ENCODE measurements at places on chromosomes 4 and X.

DNA sequence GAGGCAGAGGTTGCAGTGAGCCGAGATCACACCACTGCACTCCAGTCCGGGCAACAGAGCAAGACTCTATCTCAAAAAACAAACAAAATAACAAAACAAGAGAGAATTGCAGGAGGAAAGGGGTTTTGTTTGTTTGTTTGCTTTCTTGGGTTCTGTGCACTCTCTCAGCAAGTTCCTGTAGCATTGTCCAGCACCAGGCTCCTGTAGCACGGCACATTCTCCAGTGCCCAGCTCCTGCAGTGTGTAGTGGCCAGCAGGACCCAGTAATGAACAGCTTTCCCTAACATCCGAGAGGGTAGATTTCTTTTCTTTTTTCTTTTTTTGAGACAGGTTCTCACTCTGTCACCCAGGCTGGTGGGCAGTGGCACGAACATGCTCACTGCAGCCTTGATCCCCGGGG, 60.5 kb upstream of the USP9X start:
- DNase-seq = no peak

- DNase-seq = no peak
Measured at GRCh38 chr4:106595906-106596305, 227.3 kb upstream of the GIMD1 start.

GRCh38 chrX:136759968-136760367, 20.8 kb downstream of the ARHGEF6 start:
- DNase-seq = no peak

DNA sequence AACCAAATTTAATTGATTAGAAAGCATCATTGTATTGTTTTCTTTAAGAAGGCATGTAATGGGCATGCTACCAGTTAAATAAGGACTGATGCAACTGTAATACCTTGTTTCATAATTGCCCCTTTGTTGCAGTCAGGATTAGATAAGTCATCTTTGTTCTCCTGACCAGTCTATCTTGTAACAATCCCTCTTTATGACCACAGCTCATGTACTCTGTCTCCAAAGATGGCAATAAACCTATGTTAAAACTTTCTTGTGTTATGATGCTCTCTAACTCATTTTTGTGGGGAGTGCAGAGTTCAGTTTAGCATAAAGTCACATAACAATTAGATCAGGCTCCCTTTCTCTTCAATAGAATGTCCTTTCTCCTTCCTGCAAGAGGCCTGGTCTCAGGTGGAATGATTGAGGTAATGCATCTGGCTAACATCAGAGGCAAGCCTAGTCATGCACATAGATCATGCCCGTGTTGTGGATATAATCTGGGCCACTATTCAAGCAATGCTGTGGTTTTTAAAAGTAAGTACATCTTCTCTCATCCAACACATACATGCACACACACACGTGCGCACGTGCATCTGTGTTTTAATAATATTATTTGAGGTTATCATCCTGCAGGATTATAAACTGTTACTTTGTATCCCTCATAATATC, 45.6 kb downstream of the TMEM154 start:
- no peak for DNase-seq

DNA sequence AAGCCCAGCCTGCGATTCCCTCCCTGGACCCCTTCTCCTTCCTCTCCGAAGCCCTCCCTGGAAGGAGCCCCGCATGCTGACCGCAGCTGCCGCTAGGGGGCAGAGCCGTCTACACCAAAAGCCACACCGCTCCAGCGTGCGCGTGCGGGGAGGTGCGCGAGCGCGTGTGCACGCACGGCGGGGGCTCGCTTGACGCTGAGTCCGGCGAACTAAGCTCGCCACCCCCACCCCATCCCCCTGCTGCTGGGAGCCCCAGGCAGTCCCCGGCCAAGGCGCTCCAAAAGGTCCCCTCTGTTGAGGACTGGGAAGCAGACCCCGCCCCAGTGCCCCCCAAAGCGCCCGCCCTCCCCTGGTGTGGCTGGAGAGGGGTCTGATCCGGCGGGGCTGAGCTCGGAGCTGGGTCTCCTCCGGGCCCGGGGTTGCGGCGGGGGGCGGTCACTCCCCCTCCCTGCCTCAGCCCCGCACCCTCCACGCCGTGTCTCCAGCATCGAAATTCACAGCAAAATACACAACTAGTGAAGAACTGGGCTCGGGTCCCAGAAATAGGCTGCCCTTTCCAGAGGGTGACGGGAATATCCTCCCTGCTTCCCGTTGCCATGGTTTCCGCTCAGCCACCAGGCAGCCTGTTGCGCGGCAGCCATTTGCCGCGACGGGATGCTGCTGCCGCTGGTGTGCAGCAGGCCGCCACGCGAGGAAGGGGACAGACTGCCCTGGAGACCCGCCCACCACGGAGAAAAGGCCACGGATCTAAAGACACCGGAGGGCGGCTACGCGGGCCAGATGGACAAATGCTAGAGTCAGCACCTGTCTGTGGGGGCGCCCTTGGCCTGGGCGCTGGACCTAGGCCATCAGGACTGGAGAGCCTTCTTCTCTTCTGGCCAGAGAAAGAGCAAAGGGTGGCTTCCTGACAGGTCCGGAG, 11.2 kb upstream of the CCNQ start:
- peak; percentile 52 for DNase-seq

GRCh38 chrX:44003975-44004374, 30.8 kb upstream of the NDP start:
- no peak for DNase-seq

DNA sequence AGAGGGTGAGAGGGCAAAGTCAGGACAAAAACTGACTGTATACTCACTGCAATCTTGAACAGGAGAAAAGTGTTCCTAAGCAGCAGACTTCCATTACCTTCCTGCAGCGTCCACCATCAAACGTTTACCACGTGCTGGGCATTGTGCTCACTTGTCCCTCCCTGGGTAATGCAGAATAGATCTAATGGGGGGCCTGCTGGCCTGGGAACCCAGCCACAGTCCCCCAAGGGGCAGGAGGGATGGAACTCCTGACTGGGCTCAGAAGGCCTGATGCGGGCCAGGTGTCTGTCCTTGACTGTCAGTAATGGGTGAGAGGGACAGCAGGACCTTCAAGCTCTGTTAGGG, 37.6 kb upstream of the FAM156A start:
- DNase-seq = no peak

GRCh38 chr4:127055357-127055756, 577.4 kb upstream of the INTU start:
- no peak for DNase-seq

- DNase-seq = no peak
Measured at GRCh38 chrX:103734125-103734760, 23.5 kb downstream of the TMEM31 start.

GRCh38 chr4:10535912-10536311, 78.7 kb upstream of the ZNF518B start:
- DNase-seq = no peak

GRCh38 chrX:42290608-42291007, 367.3 kb upstream of the CASK start:
- no peak for DNase-seq

DNA sequence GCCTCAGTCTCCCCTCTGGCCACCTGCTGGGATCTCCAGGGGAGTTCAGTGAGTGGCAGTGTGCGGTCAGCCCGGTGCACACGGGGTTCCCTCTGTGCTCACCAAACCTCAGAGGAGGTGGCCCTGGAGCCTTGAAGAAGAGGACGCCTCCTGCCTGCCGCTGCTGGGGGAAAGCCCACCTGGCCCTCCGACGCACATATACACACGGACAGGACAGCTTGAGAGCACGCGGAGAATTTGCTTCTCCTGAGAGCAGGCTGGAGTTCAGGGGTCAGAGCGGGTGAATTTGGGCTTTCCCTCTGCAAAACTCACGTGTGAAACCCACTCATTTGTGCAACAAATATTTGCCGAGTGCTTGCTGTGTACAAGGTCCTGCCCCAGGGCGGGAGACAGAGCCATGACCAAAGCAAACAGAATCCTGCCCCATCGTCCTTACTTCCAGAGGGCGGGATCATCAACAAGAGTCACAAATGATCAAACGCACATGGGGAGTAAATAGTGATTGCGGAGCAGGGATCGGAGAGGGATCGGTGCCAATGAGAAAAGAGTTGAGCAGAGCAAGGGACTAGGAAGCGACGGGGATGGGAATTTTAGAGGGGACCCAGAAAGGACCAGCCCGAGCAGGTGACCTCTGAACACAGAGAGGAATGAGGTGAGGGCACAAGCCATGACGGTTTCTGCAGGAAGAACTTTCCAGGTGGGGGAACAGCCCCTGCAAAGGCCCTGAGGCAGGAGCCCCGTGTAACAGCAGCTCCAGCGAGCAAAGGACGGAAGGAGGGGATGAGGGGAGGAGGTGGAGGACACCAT, 17.6 kb downstream of the BLOC1S4 start:
- DNase-seq = no peak

GRCh38 chr4:149973181-149973580, 105.1 kb upstream of the DCLK2 start:
- DNase-seq = no peak

DNA sequence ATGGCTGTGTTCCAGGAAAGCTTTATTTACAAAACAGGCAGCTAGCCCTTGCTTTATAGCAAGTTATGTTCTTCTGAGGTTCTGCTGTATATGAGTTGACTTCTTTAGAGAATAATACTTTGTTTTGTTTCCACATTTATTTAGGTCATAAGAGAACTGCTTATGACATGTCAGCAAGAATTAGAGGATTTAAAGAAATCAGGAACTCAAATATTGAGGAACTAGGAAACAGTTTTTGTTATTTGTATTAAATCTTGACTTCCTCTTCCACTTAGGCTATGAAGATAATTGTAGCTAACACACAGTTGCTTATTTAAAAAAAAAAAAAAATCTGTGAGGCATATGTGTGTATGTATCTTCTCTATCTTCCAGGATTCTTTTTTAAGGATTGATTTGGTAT, 14.3 kb downstream of the ZRSR2 start:
- DNase-seq = no peak

DNA sequence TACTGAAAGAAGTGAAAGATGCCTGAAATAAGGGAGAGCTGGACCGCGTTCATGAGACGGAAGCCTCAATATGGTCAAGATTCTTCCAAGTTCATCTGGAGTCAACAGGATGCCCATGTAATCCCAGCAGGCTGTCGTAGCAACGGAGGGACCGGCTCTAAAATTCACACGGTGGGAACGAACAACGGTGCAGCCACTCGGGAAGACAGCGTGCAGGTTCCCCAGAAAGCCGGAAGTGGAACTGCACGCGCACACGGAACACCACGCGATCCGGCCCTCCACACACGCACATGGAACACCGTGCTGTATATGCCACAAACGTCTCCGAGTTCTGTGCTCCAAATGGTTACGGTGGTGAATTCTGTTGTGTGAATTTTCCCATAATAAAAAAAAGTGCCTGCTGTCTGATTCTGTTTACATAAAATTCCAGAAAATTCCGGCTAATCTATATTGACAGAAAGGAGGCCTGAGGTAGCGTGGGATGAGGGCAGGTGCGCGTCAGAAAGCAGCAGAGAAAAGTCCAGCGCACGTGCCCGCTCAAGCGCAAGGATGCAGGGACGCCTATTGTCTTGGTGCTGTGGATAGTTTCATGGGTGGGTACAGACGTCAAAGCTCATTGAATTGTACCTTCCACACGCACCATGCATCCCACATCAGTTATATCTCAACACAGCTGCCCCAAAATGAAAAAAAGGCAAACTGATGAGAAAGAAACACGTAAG, 31.2 kb downstream of the PPP2R3B start:
- no peak for DNase-seq

DNA sequence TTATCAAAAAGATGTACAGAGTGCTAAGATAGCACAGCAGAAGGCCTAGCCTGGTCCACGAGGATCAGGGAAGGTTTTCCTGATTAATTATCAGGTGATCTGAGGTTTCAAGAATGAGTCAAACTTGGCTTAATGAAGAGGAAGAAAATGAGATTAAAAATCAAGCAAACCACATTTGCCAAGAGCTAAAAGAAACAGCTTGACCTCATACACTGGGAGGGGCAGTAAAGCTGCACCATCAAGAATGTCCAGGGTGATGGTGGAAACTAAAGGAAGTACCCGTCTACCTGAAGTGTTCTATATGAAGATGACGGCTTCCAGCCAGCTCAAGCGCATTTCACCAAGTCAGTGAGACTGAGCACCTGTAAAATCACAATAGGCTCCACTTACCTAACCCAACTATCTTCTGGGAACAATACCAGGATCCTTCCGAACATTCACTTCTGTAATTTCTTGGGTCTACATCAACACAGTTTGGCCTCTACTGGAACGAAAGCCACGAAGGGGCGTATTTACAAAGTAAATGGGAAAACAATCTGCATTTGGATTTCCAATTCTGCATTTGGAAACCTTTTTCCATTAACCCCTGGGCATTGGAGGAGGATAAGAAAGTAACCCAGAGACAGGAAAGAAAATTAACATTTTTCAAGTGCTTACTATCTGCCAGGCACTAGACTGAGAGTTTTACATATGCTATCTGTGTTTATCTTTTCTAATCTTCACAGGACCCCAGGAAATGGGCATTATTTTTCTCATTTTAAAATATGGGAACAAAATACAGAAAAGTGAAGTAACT, 114.0 kb upstream of the DCLK2 start:
- DNase-seq = no peak

DNA sequence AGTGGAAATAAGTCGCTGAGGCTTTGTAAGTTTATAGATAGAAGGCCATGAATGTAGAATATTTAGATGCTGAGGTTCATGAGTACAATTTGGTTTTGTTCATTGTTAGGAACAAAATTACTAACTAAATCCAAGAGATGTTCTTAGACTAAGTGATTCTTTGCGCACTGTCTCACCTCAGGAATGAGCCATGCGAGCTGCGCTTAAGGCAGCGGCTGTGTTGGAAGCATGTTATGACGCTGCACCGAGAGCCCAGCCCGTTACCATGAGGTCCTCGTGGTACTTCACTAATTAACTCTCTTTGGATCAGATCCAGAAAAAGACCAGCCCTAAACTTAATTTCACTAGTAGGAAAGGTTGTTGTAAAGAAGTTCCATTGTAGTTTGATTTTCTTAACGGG, 166.2 kb downstream of the RAPGEF2 start:
- DNase-seq = no peak

- DNase-seq = no peak
Measured at GRCh38 chr4:122086338-122087065, 65.6 kb upstream of the BLTP1 start.

GRCh38 chr4:153634738-153635353, 49.2 kb upstream of the TLR2 start:
- peak; percentile 33 for DNase-seq

DNA sequence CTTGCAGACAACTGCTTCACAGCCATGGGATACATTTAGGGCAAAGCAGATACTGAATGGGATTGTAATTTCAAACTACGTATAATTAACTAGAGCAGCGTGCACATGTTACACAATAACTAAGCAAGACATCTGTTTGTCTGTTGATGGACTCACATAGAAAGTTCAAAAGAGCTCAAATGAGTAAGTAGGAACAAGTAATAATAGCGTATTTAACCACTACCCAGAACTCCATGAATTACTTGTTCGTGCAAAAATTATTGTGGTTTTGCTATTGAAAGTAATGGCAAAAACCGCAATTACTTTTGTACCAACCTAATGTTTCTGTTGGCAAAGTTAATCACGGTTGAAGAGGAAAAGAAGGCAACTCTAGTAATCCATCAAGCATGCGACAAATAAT, 825.4 kb downstream of the PCDH18 start:
- DNase-seq = no peak

Measured in AG08395 (cell line).